ENCODE measurements at places on chromosomes 5 and 9.

- no peak for DNase-seq
These were observed 41.0 kb downstream of the MVB12B start for GRCh38 chr9:126367616-126368015.

- DNase-seq: no peak
These were observed 68.2 kb upstream of the AGXT2 start for GRCh38 chr5:35115920-35116319.

DNA sequence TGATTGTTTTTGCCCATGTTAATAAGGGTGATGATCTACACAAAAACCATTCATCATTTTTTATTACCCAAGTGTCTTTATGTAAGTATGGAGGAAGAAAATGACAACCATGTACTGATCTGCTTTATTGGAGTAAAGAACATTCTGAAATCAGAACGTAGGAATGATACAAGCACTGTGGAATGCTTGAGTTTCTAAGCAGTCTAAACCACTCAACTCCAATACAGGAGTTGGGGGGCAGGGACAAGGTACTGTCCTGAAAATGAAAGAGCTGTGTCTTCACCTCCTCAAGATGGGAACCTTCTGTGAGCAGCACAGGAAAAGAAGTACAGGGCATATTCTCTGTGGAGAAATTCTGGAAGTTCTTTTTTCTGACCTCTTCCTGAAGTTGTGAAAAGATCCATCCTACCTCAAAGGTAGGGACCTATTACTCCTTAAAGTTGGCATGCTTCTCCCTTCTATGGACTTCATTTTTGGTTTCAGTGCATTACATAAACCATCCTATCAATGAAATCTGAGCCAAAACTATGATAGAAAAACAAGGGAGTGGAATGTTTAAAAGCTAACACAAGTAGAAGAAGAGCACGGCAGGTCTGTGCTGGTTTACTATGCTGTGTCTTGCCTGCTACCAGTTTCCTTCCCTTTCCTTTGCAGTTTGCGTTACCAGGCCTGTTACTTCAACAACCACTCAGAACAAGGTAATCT lies 202.6 kb downstream of the SEMA5A start:
- DNase-seq: no peak

DNA sequence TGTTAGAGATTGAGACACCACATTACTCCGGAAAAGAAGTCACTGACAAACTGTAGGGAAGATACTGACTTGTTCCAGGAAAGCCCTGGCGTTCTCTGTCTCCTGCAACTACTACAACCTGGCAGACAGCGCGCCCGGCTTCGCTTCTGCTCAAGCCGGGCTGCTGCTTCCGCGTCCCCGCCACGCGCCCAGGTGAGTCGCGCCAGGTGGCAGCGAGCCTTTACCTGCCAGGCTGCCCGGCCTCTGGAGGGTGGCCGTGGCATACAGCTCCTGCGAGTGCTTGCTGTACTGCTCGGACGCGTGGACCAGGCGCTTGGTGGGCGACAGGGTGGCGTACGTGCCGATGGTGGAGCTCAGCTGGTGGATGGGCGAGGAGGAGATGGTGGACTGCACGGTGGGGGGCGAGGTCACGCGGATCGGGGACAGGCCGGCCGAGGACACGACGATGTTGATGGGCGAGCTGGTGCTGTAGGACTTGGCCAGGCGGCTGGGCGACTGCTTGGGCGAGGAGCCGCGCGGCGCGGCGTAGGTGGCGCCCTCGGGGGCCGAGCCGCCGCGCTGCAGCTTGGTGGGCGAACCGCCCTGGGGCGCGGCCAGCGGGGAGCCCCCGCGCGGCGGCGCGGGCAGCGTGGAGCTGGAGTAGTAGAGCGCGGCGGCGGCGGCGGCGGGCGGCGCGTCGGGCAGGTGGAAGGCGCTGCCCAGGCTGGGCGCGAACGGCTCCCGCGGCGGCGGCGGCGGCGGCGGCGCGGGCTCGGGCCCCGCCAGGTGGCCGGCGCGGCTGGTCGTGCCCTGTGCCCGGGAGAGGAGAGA lies 519.6 kb downstream of the CTNND2 start:
- DNase-seq: no peak

- DNase-seq: no peak
These were observed 105.7 kb downstream of the UGCG start for GRCh38 chr9:112002131-112002846.

DNA sequence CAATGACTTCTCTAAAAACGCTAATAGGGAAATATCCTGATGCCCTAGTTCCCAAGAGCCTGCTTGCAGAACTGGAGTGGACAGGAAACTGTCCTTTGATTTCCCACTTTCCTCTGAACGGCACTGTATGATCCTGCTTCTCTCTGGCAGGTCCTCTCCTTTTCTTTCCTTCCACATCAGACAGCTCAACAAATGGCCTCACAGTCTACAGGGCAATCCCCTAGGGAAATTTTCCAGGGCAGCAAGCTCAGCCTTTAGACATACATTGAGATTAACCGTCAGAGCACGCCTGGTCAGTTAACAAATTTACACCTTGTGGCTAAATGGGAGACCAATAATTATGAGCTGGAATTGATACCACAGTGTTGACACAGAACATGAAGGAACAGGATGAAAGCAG lies 164.9 kb downstream of the SLC24A2 start:
- no peak for DNase-seq

GRCh38 chr9:79684711-79685575 lies 113.2 kb downstream of the TLE4 start:
- no peak for DNase-seq

GRCh38 chr5:145495741-145496140 lies 339.4 kb downstream of the PRELID2 start:
- no peak for DNase-seq

DNA sequence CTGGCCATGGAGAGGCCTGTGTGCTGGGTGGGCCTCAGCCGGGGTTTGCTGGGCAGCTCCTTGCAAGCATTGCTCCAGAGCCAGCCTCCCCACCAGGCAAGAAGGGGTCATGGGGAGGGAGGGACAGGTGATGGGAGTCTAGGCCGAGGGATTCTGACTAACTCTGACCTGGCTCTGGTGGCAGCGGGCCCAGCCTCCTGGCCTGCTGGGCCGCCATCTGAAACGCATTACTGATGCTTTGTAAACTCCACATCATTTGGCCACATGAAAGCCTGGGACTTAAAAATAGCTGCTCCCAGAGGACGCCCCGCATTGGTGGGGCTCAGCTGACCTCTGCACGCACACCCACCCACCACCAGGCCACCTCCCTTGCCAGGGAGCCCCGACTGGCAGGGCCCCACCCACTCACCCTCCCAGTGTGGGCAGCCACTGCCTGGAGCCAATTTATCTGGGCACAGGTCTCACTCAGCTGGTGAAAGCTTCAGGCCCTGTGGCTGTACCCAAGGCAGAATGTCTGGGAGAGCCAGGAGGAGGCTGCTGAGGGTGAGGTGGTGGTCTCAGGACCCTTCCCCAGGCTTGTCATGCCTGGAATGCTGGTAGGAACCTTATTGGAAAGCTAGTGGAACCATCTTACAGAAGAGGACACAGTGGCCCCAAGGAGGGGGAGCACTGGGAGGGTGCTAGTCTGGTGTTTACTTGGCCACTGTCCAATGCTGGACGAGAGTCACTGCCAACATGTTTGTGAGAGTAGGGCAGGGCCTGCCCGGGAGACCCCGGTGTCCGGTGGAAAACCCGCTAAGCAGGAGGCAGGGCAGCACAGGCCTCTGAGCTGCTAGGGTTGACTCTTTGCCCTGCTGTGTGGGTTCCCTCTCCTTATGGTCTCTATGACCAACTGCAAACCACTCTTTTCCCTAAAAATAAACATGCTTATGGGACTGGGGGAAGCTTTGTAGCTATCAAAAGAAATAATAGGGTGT lies 10.8 kb downstream of the TCF7 start:
- DNase-seq: no peak

- no peak for DNase-seq
These were observed 143.0 kb downstream of the CARTPT start for GRCh38 chr5:71862087-71862486.
